ENCODE measurements at places on chromosomes 7 and 10.

GRCh38 chr10:89357975-89358374 lies 19.9 kb upstream of the IFIT1B start:
- DNase-seq, result no peak

GRCh38 chr7:79334841-79335240 lies 118.6 kb downstream of the MAGI2 start:
- DNase-seq, result no peak

- no peak for DNase-seq
These were observed 473.3 kb downstream of the PLXNA4 start for GRCh38 chr7:132102942-132103341.

DNA sequence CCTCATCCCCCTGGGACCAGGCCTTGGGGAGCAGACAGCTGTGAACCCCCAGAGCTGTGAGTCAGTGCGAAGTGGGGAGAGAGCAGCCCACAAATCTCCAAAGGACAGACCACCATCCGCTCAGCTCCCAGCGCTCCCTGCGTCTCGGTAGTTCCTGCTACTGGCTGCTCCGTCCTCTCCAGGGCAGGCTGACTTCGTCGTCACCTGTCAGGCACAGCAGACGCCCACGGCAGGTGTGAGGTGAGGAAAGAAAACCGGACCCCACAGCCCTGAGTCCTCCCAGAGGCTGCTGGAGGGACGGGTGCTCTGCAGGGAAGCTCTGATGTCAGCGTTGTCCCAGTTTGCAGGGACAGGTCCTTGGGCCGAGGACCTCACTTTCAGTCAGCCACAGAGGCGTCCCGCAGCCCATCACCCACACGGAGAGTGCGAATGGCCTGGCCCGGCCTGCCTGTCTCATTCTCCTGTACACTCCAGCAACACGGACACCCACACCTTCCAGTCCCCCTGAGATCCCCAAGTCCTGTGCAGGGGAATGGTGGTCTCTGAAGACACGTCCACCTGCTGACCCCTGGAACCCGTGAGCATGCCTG lies 95.2 kb downstream of the DNAJB6 start:
- no peak for DNase-seq

DNA sequence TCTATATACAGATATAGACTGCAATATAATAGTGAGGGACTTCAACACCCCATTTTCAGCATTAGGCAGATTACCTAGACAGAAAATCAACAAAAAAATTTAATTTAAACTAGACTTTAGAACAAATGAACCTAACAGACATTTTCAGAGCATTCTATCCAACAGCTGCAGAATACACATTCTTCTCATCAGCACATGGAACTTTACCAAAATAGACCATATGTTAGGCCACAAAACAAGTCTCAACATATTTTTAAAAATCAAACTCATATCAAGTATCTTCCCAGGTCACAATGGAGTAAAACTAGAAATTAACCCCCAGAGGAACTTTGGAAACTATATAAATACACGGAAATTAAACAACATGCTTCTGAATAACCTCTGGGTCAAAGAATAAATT lies 169.6 kb downstream of the MTERF1 start:
- DNase-seq, result no peak

DNA sequence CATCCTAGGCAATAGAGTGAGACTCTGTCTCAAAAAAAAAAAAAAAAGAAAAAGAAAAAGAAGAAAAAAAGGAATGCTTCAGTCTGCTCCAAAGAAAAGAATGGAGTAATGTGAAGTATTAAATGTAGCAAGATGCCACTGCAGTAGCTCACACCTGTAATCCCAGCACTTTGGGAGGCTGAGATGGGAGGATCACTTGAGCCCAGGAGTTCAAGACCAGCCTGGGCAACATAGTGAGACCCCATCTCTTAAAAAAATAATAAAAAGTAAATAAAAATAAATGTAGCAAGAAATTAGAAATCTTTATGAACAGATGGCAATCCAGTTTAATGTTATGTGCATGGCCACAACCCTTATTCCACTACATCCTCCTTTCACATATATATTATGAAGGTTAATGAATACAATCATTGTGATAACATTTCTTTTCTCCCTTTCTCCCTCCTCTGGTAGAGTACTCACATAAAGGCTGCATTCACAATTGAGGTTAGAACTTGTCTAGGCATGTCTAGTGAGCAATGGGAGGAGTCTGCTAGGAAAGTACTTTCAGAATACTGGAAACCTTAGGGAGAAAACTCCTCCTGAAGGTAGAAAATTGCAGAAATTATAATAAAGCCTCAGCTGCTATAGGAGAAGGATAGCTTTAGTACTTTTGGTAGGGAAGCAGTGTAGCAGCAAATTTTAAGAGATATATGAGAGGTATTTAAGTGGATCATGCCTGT lies 20.4 kb downstream of the KLLN start:
- peak; percentile 83 for DNase-seq

All from fibroblast of pulmonary artery (primary cell).